ENCODE measurements at places on chromosomes 2 and 18.

DNA sequence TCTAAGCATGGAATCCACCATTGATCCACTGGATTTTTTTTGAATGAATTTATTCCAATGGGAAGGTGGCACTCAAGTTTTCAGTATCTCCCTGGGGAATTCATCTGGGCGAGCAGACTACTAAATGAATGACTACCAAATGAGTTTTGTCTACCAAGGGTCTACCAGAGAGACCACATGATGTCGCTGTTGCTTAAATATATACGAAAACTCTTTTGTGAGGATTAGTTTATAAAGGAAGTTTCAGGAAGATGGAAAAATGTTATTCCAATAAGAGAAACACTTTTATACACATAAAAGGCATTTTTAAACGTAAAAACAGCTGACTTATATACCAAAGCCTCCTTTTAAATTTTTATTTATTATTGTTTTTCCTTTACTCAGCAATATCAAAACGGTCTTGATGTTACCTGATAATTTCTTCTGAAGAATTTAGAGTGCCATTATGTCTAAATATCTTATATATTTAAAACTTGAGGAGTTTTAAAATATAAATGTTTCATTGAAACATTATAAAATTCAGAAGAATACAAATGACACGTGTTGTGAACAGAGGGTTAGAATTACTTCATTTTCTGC, 139.7 kb downstream of the HRH4 start:
- peak; percentile 19 for DNase-seq

- DNase-seq = no peak
These were observed 169.4 kb downstream of the MEIS1 start for GRCh38 chr2:66604326-66604725.

DNA sequence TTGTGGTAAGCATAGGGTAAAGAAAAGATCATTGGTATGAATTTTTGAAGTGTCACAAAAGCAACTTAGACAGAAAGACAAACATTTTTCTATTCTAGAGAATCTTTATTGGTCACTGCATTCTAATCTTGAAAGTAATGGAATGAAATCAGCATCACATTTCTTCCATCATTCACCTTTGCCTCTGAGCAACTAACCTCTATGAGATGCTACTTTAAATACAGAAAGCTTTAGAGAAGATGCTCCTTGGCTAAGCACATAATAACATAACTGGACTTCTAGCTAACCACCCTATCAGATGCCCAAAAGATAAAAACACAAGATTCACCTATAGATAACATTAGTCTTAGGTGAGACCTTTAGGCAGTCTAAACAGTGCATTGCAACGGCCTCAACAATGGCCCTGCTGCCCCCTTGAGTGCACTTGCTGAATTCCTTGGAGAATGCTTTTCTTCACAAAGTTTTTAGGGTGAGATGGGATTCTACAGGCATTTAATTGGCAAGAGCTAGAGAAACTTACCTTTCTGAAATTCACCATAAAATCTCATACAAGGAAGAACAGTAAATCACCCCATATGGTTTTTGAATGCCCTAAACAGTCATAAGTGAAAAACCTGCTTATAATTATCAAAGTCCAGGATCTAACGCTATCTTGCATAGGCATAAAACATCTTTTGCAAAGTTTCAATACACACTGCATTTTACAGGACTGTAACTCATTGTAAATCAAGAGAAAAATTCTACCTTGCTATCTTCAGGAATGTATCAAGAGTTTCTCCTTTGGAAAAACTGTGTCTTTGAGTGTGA, 791.3 kb upstream of the CHAC2 start:
- peak; percentile 1 for DNase-seq

GRCh38 chr2:50753234-50753633, 278.7 kb downstream of the NRXN1 start:
- DNase-seq = no peak

DNA sequence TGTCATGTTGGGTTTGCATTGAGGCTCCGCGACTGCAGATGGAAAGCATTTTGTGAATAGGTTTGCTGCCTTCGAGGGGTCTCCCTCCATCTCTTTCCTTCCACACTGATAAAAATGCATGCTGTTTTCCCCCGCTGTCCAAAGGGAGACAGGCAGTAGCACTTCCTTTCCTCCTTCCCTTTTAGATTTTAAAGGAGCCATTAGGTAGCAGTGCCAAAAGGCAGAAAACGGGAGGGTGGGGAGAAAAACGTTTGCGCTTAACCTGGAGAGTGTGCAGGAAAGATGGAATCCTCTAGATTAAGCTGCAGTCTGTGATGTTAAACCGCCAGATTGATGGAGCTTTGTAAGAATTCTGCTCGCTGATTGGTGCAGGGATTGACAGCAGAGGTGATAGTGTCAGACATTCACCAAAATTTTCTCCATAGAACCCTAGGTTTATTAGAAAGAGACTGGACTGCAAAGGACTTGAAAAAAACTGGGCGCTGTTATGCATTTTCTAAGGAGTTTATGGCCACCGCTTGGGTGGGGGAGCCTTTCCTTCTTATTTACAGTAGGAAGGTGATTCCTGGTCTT, 688 bp downstream of the MAPRE2 start:
- DNase-seq = no peak

Data from non-pigmented ciliary epithelial cell (primary cell).